ENCODE measurements at places on chromosomes 13 and 19.
A peak's percentile ranks its signal among the peaks of the same experiment; 100 is the strongest.

- no peak for DNase-seq
These were observed 77.5 kb downstream of the C13orf42 start for GRCh38 chr13:51033421-51034185.

DNA sequence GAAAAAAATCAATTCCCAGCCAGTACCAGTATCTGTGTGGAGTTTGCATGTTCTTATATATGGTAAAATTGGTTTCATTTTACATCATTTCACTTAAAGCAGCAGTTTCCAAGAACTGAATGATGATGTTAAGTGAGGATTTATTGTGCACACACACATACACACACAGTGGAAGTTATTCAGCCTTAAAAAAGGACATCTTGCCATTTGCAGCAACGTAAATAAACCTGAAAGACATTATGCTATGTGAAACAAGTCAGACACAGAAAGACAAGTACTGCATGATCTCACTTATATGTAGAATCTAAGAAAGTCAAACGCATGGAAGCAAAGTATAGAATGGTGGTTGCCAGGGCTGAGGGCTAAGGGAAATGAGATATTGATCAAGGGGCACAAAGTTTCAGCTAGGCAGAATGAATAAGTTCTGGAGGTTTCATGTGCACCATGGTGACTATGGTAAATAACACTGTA is 5.3 kb downstream of the SIGLECL1 start:
- no peak for DNase-seq

DNA sequence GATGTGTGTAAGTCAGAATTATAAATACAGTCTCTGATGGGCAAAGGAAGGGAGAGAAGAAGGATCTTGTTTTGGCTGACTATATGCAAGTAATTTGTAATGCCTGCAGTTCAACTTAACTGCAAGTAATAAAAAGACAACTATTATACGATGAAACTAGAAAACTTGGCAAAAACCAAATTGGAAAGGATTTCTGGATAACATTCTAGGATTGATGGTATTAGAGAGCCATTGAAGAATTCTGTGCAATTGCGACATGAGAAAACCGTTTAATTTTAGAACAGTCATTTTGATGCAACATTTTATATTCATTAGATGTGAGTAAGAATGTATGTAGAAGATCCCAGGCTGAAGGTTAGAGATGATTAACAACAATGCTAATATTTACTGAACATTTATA is 1334.1 kb downstream of the EFNB2 start:
- DNase-seq, result no peak

- no peak for DNase-seq
These were observed 21.9 kb downstream of the MIR17HG start for GRCh38 chr13:91369441-91369831.

GRCh38 chr19:18300930-18301717 is 19.7 kb upstream of the JUND start:
- no peak for DNase-seq

DNA sequence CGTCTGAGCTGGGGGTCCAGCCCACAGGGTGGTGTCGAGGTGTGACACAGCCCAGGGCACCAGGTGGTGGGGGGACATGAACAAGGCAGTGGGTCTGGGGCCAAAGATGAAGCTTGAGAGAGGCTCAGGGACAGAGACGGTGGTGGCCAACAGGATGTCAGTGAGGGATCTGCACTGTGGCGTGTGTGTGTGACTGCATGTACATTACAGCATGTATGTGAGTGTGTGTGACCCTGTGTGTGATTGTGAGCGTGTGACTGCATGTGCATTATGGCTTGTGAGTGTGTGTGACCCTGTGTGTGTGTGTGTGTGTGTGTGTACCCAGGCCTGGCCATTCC is 1.6 kb downstream of the ADAMTS10 start:
- DNase-seq, result no peak

- DNase-seq, result no peak
These were observed 77.2 kb downstream of the ZC3H13 start for GRCh38 chr13:45975337-45975736.

DNA sequence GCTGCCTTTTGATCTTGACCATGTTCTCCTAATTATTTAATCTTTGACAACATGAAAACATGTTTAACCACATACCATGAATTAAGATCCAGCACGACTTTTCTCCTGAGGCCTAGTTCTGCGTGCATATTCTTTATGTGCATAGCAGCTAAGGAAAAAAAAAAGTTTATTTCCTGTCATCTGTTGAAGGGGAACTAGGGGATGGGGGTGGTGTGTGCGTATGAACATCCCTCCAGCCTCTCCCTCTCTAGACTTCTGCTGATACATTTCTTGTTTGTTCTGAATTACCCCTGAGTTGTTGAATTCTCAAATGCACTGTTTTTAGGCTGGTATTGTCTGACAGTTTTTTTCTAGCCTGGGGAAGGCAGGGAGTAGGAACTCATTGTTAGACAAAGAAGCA is 543.3 kb downstream of the FGF9 start:
- no peak for DNase-seq

- no peak for DNase-seq
These were observed 695 bp downstream of the BST2 start for GRCh38 chr19:17404621-17405249.

DNA sequence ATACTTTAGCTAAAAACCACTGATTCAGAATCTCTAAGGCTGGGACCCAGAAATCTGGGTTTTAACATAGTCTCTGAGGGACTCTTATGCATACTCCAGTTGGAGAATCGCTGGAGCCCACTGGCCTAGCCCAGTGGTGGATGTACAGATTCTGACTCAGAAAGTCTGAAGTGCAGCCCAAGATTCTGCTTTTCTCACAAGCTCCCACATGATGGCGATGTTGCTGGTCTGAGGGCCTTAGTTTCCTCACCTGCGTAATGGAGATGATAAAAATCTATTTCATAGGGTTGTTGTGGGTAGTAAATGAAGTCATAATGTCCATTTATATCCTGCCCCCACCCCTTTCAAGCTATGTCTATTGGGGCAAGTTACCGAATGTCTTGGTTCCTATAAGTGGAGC is 7.7 kb upstream of the CDADC1 start:
- DNase-seq, result no peak

GRCh38 chr19:19417046-19417445 is 11.6 kb downstream of the GATAD2A start:
- no peak for DNase-seq

DNA sequence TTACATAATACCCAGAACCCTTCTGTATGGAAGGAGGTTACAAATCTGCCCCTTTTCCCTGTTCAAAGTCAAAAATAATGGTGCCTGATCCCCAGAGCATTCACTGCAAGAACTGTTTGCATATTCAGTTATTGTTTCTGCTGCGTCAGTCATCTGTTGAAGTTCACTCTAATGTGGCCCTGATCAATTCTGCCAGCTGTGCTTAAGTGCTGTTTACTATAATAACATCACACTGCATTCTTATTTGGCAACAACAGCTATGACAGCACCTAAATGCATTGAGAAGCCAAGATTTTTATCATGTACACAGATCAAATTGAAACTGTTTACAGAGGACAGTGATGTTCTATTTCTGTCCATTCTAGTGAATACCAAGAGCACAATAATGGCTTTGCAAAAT is 115.9 kb downstream of the DACH1 start:
- no peak for DNase-seq

DNA sequence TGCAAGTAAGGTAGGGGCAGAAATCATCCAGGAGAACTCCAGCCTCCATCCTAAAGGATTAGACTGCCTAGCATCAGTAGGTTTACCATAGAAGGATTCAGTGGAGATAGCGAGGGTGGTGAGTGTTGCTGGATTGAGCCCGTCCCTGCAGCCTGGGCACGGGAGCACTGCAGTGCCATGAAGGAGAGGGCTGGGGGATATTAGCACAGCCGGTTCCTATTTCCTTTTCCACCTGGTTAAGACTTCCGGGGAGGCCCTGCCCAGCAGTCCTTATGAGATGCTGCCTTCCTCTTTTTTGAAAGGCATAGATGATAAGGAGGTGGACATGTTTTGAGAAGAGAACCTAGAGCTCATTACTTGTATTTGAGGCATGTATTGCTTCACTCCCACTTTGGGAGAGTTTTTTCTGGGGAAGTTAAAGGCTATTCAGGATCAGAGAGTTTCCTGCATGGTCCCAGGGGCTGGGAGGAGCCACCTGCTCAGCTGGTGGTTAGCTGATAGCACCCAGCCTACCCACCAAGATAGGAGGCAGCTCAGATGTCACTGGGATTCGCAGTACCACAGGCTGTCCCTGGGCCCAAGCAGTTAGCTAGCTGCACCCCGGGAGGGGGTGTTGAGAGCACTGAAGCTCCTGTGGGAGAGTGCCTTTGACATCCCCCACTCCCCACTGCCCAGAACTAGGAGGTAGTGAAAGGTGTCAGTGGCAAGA is 17.2 kb downstream of the ACTN4 start:
- DNase-seq, result no peak

- DNase-seq, result no peak
These were observed 21.4 kb downstream of the NUFIP1 start for GRCh38 chr13:44967704-44968433.

- DNase-seq, result no peak
These were observed 117.7 kb upstream of the CACNA1A start for GRCh38 chr19:13623716-13624710.

GRCh38 chr13:94298346-94298745 is 181.1 kb downstream of the DCT start:
- DNase-seq, result no peak

GRCh38 chr19:41792513-41793413 is 3.6 kb upstream of the CEACAM3 start:
- peak; percentile 46 for DNase-seq

GRCh38 chr13:75432811-75433244 is 49.1 kb downstream of the TBC1D4 start:
- no peak for DNase-seq

DNA sequence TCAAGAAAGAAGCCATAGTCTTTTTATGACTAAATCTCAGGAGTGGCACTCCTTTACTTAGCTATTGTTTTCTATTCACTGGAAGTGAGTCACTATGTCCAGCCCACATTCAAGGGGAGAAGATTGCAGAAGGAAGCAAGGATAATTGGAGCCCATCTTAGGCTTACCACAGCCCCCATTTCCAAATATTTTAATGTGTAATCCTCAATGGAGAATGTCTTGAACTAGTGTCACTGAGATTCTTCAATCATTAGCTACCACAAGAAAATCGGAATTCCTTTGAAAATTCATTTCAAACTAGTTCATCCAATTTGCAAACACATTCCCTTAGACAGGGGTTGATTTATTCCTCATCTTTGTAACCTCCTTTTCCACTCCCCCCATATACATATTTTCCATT is 84.7 kb downstream of the DLEU7 start:
- DNase-seq, result no peak

DNA sequence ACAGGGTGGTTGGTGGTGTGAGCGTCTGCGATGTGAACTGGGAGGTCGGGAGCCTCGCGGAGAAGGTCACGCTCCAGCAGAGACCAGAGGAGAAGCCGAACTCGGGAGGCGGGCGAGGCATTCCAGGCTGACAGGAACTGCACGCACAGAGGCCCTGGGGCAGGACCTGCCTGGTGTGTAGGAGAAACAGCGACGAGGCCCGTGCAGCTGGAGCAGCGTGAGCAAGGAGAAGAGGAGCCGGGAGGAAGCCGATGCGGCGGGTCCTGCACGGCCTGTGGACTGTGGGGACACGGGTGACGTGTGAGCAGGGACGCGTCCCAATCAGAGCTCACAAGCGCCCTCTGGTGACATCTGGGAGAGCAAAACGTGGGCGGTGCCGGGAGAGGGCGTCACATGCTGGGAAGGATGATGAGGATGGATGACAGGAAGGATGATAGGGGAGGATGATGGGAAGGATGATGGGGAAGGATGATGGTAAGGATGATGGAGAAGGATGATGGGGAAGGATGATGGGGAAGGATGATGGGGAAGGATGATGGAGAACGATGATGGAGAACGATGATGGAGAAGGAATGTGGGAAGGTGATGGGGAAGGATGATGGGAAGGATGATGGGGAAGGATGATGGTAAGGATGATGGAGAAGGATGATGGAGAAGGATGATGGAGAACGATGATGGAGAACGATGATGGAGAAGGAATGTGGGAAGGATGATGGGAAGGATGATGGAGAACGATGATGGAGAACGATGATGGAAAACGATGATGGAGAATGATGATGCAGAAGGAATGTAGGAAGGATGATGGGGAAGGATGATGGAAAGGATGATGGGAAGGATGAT is 16.1 kb upstream of the MADCAM1 start:
- peak; percentile 59 for DNase-seq

GRCh38 chr19:4502282-4503131 is 15.8 kb downstream of the PLIN4 start:
- no peak for DNase-seq

DNA sequence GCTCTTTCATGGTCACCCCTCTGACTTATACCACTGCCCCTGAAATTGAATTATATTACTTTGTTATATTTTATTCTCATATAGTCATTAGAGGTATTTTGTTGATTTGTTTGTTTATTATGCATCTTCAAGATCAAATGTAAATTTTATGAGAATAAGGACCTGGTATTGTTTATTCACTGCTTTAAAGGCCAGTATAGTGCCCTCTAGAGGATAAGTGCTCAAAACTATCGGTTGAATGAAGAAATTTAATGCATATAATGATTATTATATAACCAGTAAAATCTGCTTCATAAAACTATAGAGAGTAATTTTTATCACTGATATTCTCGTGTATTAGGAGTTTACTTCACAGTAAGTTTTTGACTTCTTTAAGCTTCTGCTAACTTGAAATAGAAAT is 1401.9 kb downstream of the SLITRK1 start:
- no peak for DNase-seq

- DNase-seq, result peak; percentile 68
These were observed 32.0 kb upstream of the EPHX3 start for GRCh38 chr19:15264061-15264932.

DNA sequence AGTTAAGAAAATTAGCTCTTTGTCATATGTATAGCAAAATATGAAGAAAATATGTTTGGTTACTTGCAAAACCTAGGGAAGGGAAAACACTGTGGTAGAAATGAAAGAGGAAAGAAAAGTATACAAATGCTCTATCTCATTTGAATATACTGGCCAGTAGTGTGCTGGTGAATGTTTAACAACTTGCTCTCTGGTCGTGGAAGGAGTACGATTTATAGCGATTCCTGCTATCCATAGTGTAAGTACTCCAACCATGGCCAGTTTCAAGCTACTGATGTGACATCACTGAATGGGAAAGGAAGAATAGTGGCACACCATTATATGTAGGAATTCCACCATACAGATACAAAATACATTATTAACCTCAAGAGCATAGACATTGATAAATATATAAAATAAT is 9.3 kb downstream of the BORA start:
- no peak for DNase-seq

DNA sequence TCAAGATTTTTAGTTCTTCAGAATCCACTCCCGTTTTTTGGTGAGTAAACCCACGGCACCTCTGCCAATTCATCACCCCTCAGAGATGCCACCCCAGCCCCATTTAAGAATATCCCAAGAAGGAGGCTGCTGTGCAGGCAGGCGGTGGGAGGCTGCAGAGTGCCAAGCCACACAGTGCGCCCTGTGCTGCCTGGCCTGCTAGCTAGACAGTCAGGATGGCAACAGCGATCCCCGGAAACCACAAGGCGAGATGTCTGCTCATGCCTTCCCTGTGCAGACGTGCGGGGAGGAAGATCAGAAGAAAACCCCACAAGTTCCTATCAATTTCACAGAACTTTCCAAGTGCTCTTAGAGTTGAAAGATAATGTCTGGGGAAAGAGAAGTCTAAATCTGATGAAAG is 64.8 kb upstream of the GPR183 start:
- DNase-seq, result no peak

GRCh38 chr19:31676271-31677004 is 327.2 kb upstream of the TSHZ3 start:
- DNase-seq, result no peak

GRCh38 chr19:45640849-45641273 is 1.7 kb upstream of the EML2 start:
- DNase-seq, result no peak

- DNase-seq, result no peak
These were observed 113.9 kb downstream of the CRYL1 start for GRCh38 chr13:20411638-20412342.

- DNase-seq, result no peak
These were observed 607.4 kb downstream of the EFNB2 start for GRCh38 chr13:105928048-105928447.
